ENCODE measurements at places on chromosomes 12 and 14.

- DNase-seq = no peak
Observed at GRCh38 chr12:130818272-130818634, 20.8 kb downstream of the STX2 start.

DNA sequence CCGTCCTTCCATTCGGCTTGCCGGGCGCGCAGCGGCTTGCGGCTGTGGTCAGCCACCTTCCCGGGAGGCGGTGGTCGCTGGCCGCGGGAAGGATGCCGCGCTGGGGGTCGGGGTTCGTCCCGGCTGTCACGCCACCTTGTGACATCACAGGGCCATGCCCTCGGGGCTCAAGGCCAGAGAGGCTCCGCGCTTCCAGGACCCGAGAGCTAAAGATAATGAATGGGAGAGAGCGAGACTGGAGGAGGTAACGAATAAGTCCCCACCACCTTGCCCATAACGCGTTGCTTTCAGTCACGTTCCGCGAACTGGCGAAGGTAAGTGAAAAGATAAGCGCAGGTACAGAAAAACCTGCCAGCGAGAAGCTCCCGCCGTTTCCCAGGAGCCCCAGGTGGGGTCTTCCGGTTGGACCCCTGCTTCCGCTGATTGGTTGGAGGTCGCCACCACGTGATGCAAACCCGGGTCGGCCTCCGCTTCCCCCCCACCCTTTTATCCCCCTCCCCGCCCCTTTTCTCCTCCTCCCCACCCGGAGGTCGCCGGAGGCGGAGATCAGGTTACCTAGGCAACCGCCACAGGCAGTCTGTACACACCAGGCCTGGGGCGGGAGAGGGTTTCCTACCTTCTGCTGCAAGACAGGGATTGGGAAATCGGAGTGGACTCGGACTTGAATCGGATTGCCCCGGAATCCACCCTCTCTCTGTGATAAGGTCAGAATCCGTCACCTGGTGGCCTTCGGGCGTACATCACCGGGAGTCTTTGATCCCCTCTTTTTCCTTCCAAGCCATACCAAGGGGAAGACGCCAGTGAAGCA is at the start of gene LRRC9:
Gene LRRC9 (plus strand): TSS at position 575 of the 808 bp plus-strand sequence.
- DNase-seq = peak; percentile 85

- DNase-seq = no peak
Observed at GRCh38 chr12:64739778-64740177, 19.4 kb downstream of the GNS start.

- DNase-seq = peak; percentile 96
Observed at GRCh38 chr12:48681710-48682532, at the start of gene KANSL2. TSS of gene KANSL2 (minus strand) at chr12:48682238. CDS start at chr12:48681632, 606 bp downstream.

DNA sequence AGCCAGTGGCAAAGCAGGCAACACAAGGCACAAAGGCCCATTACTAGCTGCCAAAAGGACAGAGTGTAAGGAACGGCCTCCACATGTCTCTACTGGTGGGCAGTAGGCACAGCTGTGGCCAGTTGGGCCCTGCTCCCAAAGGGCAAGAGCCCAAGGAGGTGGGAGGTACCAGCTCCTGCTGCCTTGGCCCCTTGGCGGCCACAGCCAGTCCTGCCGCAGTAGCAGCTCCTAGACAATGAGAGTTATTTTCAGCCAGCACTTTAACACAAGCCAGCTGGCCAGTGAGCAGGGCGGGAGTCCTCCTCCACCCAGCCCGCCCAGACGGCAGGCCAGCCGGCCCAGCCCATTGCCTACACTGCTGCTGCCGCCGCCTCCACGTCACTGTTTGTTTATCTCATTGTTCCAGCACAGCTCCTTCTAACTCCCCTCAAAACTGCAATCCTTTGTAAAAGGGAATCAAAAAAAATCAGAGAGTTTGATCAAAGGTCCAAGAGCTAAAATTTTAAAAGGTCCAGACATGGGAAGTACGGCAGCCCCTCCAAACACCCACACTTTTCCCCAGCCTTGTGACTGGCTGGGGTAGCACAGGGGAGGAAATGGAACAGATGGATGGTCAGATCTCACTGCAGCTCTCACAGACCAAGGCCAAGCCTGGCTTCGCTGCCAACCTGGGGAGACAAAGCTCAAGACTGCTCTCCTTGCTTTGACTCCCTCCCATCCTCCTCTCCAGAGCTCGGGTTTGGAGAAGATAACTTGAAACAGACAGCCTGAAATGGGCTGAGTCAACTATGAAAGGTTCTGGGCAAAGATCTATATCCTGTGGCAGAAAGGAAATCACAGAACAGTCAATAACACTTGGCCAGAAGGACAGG is 33.5 kb downstream of the FMNL3 start:
- DNase-seq = peak; percentile 96

DNA sequence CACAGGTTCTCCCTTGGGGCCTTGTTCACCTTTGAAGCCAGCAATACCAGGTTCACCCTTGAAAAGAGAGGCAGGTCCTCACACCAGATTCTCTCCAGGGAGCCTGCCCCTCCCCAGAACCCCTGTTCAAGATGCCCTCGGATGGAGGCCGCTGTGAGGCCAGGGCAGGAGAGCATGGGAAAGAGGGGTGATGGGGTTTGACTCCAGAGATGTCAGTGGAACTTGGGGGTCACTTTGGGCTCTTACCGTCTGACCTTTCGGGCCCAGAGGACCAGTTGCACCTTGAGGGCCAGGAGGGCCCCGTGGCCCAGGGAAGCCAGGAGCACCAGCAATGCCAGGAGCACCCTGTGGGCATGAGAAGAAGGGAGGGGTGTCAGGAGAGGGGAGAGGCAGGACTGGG is 17.4 kb downstream of the COL2A1 start:
- no peak for DNase-seq

GRCh38 chr14:35827678-35828472 is 1.7 kb downstream of the BRMS1L start:
- no peak for DNase-seq

DNA sequence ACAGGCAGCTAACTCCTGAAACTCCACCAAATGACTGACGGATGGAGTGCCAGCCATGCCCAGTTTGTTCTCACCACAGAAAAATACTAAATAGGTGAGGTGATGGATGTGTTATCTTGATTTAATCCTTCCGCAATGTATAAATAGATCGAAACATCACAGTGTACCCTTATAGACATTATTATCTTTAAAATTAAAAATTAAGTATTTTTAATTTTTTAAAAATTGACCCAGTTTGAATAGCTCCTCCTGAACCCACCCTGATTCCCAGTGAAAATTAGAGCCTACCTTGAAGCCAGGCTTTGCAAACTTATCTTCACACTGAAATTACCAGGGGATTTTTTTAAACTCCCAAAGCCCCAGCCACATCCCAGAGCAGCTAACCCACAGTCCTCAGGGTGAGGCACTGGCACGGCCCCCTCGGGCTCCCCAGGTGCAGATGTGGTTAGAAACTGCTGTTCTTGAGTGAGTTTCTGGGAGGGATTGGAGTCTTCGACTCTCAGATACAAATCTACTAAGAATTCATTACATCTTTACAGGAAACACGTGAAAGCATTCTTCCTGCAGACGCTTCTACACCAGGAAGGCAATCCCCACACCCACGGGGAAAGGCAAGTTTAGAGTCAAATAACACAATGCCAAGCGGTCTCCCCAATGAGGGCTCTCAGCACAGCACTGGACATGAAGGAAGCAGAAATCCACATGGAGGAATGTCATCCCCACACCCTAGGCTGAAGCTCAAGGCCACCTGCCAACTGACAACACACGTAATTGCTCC is 126.4 kb downstream of the RIMBP2 start:
- DNase-seq = no peak

DNA sequence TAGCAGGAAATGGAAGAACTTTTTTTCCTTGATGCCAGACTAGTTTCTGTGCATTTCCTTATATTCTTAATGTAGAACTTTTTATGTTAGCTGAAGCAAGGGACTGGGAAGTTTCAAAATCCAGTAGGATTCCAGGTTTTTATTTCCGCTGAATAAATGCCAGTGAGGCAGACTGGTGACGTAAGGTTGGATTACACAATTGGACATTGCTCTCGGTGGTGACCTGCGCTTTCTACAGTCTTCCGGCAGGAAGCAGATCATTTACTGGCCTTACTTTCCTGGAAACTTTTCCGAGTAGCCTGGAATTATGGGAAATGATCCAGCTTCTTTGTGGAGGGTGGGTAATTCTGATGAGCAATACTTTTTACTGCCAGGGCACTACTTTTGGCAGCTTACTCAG is 3.6 kb downstream of the IFT43 start:
- DNase-seq = no peak
